ENCODE measurements at places on chromosomes 13 and 19.

GRCh38 chr19:48624791-48625723, 5.8 kb downstream of the SPHK2 start:
- DNase-seq: no peak

- DNase-seq: no peak
Measured at GRCh38 chr13:45781553-45782326, 69.8 kb downstream of the SIAH3 start.

DNA sequence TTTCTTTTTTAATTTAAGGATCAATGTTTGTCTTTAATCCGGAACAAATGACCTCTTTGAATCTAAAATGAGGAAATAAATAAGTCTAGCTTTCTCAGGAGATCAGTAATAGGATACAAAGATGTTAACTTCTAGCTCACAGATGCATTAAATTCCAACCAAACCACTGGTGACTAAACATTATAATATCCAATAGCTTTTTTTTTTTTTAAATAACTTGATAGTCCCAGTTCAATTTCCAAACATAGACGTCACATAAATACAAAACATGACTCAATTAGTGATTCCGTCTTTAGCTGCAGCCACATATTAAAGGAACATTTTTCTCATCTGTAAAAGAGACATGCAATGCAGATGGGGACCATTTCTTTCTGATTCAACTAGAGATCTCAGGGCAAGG, 390.5 kb upstream of the PCDH9 start:
- DNase-seq: no peak

DNA sequence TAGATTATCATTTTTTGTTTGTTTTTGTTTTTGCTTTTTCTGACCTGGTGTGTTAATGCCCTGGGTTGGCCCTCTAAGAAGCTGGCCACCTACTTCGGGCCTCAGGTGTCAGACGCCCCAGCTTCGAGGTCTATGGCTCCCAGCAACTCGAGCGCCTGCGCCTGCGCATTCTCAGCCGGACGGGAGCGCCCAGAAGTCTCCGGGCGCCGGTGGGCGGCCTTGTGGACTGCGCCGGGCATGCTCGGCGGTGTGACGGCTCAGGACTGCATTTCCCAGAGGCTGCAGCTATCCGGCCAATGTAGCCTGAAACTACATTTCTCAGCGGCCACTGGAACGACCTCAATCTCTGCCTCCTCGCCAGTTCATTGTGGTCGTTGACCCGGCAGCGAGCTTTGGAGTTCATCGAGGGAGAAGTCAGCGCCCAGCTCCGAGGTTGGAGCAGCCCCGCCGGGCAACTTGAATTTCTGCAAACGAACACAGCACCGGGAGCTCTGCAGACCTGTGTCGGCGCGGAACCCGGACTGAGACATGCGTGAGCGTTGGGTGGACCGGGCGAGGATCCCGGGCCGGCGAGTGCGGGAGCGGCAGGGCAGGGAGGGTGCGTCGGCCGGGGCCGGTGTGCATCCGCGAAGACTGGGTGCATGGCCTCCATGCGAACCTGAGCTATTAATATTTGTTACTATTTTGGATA, at the start of gene ZNF30:
Gene ZNF30, plus strand, starts transcription at position 219 of the 691 bp plus-strand sequence. CDS start 3,045 bp downstream, outside the sequence.
- DNase-seq: peak; percentile 74

DNA sequence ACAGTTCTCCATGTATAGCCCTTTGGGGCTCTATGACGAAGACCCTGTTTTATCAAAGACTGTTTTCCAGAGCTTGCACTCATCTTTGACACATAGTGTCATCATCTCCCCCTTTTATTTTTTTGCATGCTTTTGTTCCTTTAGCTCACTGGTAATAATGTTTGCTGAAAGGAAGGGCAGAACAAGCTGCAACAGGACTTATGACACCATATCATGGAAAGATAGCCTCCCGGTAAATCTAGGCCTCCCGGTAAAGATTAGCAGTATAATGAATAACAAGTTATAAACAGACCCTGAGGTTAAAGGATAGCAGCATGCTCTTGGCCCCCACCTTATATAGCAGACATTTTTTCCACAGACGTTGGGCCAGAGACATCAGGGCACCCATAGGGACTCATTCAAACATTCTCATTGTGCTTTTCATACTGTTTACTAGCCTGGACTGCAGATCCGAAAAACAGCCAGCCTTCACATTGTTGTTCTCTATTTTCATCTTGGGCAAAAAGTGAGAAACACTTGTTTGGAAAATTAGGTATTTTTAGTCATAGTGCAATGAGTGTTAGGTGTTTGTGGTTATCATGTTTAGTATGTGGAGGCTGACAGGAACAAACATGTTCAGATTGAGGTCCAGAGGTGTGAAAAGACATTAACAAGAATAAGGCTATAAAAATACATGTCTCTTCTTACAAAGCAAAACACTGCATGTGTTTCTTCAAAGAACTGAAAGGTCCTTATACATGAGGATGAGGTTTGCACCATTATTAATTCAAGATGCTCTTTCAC, 136.9 kb upstream of the SPRY2 start:
- no peak for DNase-seq

- DNase-seq: no peak
Measured at GRCh38 chr13:112874751-112875300, 94.2 kb upstream of the MCF2L start.

DNA sequence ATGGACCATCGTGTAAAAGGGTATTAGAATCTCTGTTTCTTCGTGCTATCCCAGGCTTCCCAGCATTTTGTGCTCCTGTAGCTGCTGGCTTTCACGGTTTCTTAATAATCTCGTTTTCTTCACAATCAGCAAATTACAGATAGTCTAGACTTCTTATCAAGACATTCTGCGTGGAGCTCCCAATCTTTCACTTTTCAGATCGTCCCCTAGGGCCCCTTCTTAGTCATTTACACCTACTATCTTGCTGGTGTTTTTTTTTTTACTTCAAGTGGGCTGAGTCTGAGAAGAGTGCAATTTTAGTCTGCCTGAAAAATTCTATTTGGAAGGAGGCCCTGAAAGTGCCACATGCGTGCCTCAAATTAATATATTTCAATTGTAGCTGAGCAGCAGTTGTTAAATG, 275.1 kb downstream of the SHISA2 start:
- no peak for DNase-seq

GRCh38 chr13:113527272-113527958, 36.9 kb upstream of the DCUN1D2 start:
- no peak for DNase-seq

- DNase-seq: no peak
Measured at GRCh38 chr19:5124111-5124855, 155.4 kb downstream of the KDM4B start.

All from cerebellar nuclear complex (tissue), 1 donor.